ENCODE measurements at places on chromosomes 11 and 22.

- no peak for DNase-seq
Measured at GRCh38 chr11:105975128-105975527, 46.9 kb downstream of the MSANTD4 start.

- no peak for DNase-seq
Measured at GRCh38 chr11:63639199-63639832, 25.1 kb upstream of the PLAAT3 start.

DNA sequence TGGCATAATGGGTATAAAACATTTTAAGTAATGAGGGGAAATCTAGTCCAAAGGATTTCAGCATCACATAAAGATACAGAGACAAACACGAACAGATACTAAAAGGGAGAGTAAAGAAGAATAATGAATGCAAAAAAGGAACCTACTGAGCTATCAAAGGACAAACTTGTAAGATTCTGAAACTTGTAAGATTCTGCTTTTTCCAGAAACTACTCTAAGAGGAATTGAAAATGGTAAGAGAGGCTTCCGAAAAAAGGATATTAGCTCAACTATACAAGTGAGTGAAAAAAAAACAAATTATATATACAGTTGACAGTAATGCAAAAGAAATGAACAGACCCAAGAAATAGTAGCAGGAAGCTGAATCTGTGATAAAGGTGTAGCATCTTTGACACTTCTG, 37.7 kb downstream of the POLD3 start:
- DNase-seq, result no peak

- no peak for DNase-seq
Measured at GRCh38 chr11:72576661-72577060, 97.6 kb downstream of the PDE2A start.

- DNase-seq, result no peak
Measured at GRCh38 chr22:47762141-47762540, 999.7 kb downstream of the TBC1D22A start.

- DNase-seq, result no peak
Measured at GRCh38 chr22:27111796-27112672, 454.6 kb downstream of the MIAT start.

- DNase-seq, result no peak
Measured at GRCh38 chr11:86370922-86371594, 3.6 kb upstream of the CCDC81 start.

DNA sequence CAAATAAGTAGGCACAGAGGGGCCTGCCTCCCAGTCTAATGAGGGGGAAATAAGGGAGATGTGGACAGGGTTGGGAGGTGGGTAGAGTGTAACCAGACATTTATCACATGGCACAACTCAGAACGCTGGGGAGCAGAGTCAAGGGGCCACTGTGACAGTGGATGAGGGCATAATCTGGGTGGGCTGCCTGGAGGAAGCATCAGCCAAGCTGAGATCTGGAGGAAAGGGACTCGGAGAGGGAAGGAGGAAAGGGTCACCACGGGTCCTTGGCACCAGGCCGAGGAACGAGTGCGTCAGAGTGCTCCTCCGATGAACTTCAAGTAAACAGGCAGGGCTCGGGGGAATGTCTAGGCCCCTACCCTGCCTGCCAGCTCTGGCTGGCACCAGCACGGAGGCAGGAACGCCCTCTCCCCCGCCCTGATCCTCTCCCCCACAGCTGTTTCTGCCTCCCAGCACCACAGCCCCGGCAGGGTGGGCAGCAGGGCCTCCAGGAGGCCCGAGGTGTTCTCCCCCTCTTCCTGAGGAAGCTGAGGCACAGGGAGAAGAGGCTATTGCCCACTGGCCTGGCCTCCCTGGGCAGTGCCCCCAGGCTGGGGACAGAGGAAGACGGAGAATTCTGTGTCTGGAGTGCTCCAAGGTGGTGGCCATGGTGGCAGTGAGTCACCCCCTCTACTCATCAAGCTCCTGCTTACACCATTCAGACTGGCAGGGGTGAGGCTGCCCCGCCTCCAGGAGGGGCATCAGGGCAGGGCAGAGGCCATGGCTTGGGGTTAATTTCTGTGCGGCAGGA, 4.2 kb downstream of the ALDH3B1 start:
- no peak for DNase-seq

GRCh38 chr11:134654161-134654915, 242.3 kb upstream of the B3GAT1 start:
- peak; percentile 10 for DNase-seq

DNA sequence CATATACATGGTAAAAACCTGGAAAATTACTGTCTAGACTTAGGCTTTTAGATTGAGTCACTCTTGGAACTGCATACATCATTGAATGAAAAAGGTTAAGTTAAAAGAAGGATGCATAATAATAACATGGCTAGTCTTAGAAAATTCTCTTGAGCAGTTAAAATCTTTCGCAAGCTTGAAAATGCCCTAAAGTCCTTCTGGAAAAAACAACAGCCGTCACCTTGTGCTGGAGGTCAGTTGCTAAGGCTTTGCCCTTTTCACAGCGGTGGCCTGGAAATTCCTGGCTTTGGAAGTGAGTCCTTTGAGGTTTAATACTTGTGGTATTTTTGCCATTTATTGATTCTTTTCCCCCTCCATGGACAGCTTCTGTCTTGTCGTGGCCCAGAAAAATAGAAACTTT, 17.4 kb upstream of the FBLN1 start:
- DNase-seq, result no peak

- no peak for DNase-seq
Measured at GRCh38 chr11:111086058-111086457, 159.5 kb upstream of the POU2AF2 start.

DNA sequence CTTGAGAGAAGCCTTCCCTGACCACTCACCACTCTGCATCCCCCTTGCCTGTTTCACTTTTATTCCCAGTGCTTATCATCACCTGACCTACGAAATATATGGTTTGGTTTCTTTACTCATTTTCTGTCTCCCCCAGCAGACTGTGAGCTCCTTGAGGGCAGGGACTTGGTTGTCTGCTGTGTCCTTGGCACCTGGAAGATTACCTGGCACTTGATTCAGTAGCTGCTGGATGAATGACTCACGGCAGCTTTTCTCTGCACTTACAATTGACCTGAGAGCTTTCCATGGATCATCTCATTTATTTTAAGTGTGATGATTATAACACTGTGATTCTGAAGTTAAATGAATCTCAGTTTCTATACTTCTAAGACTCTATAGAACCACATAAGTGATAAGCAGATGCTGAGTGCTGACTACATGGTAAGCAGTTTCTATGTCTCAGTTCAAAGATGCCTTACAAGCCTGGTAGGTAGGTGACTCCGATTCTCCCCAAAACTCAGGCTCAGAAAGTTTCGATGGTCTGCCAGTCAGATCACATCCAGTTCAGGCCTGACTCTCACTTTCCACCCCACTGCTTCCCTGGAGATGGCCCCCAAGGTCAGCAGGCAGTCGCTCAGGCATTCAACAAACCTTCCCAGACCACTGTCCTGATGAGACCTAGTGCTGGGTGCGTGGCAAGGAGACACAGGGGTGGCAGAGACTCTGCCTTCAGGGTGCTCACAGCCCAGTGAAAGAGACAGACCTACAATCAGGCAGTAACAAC, 11.6 kb downstream of the IL2RB start:
- no peak for DNase-seq

DNA sequence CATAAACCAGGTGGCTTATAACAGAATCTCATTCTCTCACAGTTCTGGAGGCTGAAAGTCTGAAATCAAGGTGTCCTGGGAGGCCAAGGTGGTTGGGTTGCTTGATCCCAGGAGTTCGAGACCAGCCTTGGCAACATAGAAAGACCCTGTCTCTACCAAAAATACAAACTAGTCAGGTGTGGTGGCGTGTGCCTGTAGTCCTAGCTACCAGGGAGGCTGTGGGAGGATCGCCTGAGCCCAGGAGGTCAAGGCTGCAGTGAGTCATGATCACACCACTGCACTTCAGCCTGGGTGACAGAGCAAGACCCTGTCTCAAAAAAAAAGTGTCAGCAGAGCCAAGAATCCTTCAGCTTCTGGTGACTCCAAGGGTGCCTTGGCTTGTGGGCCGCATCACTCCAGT, 8.9 kb upstream of the PRR5 start:
- no peak for DNase-seq

DNA sequence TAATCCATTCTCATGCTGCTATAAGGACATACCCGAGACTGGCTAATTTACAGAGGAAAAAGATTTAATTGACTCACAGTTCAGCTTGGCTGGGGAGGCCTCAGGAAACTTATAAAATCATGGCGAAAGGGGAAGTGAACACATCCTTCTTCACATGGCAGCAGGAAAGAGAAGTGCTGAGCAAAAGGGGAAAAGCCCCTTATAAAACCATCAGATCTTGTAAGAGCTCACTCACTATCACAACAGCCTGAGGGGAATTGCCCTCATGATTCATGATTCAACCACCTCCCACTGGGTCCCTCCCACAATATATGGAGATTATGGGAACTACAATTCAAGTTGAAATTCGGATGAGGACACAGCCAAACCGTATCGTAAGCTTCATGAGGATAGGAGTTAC, 3.8 kb upstream of the CYB5R2 start:
- no peak for DNase-seq

Measured in stimulated activated CD4-positive, alpha-beta T cell treated with anti-CD3 and anti-CD28 coated beads, Interleukin-4, amount 100 ng/mL, for 48 hours (primary cell).